ENCODE measurements at places on chromosomes 1 and 21.

DNA sequence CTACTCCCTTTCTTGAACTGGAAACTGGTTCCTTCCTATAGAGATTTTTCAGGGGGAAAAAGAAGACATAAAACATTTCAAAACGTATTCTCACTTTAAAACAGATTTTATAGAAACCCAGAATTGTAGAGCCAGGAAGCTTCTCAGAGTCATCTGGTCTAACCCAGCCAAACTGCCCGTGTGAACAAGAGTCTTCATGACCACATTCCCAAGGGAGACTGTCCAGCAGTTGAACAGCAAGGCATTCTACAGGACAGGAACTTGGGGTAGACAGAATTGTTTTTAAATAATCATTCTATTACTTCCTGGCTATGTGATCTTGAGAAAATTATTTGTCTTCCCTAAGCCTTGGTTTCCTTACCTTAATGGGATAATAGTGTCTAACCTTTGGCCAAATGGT lies 163.5 kb upstream of the IVNS1ABP start:
- DNase-seq, result no peak

- no peak for DNase-seq
These were observed 104.8 kb downstream of the ETS2 start for GRCh38 chr21:38910390-38911067.

DNA sequence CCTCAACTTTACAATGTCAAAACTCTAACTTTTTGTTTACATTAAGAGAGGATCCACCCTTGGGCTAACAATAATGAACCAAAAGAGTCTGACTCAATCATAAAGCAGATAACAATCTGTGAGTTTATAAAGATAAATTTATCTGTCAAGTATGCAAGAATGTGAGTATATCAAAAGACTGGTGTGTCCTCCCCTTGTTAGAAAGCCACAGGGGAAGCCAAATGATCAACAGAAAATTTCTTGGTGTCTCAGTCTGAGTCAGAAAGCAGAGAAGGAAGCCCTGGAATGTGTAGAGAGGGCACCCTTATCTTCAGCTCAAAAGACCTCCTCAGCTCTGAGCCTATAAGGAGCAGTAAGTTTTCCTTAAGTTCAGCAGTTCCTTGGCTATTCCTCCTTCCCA lies 13.9 kb upstream of the PDIK1L start:
- DNase-seq, result no peak

- peak; percentile 26 for DNase-seq
These were observed 97.4 kb downstream of the FAM78B start for GRCh38 chr1:166069390-166069789.

GRCh38 chr1:225554216-225554812 lies 98.6 kb downstream of the ENAH start:
- DNase-seq, result peak; percentile 46

- peak; percentile 38 for DNase-seq
These were observed 118.7 kb downstream of the GLIS1 start for GRCh38 chr1:53620061-53620855.

- DNase-seq, result no peak
These were observed 398.8 kb downstream of the DUSP10 start for GRCh38 chr1:221343136-221343535.

- no peak for DNase-seq
These were observed 156.2 kb downstream of the DENND1B start for GRCh38 chr1:197619008-197619640.

Data from H7 (cell line).